GM12892 (cell line): ENCODE measurements at places on chromosomes 2 and 18.

DNA sequence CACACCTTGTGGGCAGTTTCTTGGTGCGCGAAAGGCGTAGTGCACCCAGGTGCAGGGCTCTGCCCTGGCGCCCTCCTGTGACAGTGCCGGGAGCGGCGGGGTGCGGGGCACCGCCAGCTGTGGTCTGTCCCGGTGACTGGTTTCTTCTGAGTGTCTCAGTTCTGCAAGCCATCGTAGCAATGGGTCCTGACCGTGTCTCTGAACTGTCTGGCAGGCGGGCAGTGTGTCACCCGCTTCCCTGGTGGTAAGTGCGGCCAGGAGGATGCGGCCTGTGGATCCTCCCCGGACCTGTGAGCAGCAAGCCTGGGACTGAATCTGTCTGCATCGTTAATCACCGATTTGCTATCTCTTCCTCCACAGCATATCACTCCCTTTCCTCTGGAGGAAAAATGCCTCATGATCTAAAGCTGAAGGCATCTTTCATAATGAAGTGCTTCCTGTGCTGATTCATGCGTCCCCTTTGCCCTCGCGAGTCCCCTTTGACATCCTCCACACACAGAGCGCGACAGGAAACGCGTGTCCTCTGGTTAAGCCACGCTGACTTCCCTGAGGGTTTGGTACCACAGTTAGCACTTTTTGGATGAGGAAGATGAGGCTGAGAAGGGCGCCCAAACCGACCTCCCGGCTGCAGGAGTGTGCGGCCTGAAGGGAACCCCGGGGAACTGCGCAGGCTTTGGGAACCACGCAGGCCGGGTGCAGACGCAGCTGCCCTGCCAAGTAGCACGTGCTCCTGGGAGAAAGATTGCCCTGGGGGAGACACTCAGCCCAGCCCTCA, 416.0 kb upstream of the HS6ST1 start:
- no peak for DNase-seq

GRCh38 chr2:167504061-167504460, 615.8 kb downstream of the XIRP2 start:
- no peak for DNase-seq

- no peak for DNase-seq
Measured at GRCh38 chr2:212549463-212549862, 10.9 kb upstream of the ERBB4 start.

DNA sequence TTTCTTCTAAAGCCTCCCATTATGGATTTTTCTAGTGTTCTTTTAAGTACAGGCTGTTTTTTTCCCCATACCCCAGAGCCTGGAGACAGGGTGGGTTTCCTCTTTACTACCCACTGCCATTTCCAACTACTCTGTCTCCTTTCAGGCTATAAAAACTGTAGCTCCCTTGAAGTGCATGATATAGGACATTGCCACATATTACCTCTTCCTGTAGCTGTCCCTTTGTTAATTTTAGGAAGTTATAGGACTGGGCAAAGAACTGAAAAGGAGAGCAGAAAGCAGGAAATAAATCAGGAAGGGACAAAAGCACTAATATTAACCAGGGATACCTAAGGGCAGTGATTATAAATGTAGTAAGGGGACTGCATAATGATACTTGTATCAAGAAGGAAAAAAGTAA, 54.1 kb downstream of the VIL1 start:
- no peak for DNase-seq

- DNase-seq = no peak
Measured at GRCh38 chr18:7898181-7898580, 331.1 kb downstream of the PTPRM start.

GRCh38 chr2:35410431-35411061, 945.0 kb upstream of the CRIM1 start:
- DNase-seq = no peak

GRCh38 chr2:222364285-222364895, 60.0 kb upstream of the SGPP2 start:
- no peak for DNase-seq

- no peak for DNase-seq
Measured at GRCh38 chr2:35963824-35964223, 391.8 kb upstream of the CRIM1 start.

DNA sequence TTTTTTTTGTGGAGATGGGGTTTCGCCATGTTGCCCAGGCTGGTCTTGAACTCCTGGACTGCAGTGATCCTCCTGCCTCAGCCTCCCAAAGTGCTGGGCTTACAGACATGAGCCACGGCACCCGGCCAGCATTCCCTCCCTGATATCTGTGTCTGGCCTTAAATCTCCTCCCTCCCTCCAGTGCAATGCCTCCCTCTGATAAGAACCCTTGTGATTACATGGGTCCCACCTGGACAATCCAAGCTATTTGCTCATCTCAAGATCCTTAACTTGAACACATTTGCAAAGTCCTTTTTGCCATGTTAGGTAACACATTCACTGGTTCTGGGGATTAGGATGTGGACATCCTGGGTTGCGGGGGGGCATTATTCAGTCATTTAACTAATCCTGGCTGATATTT, 40.5 kb upstream of the CREB1 start:
- no peak for DNase-seq

- no peak for DNase-seq
Measured at GRCh38 chr2:206158563-206159345, 490 bp downstream of the NDUFS1 start.

GRCh38 chr2:33457556-33458247, 18.7 kb upstream of the RASGRP3 start:
- DNase-seq = no peak

GRCh38 chr2:190515687-190516086, 18.8 kb downstream of the NEMP2 start:
- DNase-seq = no peak

- DNase-seq = no peak
Measured at GRCh38 chr2:240994171-240994896, 4.1 kb upstream of the SNED1 start.

- peak; percentile 50 for DNase-seq
Measured at GRCh38 chr2:100247256-100248043, 74.9 kb downstream of the LONRF2 start.

- no peak for DNase-seq
Measured at GRCh38 chr2:7612969-7613368, 695.8 kb downstream of the RNF144A start.

GRCh38 chr2:196966061-196966460, 39.6 kb upstream of the PGAP1 start:
- DNase-seq = no peak

DNA sequence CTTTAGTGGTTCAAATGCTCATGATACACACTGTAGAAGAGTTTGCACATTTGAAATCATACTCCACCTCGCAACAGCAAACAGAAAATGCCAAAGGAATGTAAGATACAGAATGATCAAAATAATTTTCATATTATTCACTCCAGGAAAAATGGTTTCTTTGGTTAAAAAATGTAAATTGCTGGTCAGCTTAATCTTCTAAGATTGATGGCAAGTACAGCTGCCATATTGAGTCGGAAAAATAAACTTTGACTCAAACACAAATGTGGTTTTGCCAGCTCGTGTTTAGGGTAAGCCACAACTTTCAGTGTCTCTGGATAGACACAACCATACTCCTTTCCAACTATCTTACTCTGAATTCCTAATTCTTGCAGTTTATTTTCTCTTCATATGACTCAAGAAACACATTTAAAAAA, 154.9 kb upstream of the SMIM21 start:
- no peak for DNase-seq

GRCh38 chr2:203718087-203718486, 11.6 kb downstream of the CD28 start:
- no peak for DNase-seq

DNA sequence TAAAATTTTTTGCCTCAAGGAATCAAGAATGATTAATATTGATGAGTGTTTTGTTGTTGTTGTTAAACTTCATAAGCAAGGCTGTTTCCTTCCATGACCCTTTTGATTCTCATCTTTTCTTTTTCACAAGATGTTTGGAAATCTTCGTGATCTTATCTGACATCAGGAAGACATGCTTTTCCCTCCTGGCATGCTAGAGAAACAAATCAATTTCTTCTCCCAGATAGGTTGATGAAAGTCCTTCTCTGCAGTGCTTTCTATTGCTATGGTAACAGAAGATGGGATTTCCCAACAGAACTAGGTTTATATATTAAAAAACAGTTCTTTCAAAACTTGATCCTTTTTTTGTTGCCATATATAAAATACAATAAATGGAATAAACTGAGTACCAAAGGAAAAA, 85.2 kb downstream of the EML6 start:
- DNase-seq = no peak

DNA sequence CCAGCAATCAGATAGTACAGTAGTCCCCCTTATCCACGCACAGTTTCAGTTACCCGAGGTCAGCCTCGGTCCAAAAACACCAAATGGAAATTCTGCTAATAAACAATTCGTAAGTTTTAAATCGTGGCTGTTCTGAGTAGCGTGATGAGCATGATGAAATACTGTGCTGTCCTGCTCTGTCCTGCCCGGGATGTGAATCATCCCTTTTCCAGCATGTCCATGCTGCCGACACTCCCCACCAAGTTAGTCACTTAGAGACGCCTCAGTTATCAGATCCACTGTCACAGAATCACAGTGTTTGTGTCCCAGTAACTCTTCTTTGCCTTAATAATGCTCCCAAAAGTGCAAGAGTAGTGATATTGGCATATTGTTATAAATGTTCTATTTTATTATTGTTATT, 62.1 kb downstream of the MEX3C start:
- DNase-seq = no peak

- no peak for DNase-seq
Measured at GRCh38 chr2:26716769-26717168, 24.2 kb downstream of the KCNK3 start.

DNA sequence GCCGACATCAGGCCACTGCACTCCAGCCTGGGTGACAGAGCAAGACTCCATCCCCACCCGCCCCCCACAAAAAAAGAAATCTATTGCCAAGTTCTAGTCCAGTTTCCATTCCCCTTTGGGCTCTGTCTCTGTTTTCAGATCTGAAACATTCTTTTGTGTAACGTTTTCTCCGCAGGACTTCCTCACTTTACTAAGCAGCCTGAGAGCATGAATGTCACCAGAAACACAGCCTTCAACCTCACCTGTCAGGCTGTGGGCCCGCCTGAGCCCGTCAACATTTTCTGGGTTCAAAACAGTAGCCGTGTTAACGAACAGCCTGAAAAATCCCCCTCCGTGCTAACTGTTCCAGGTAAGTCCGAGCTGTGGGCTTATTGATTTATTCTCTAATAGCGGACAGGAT, 48.8 kb downstream of the MERTK start:
- DNase-seq = no peak

DNA sequence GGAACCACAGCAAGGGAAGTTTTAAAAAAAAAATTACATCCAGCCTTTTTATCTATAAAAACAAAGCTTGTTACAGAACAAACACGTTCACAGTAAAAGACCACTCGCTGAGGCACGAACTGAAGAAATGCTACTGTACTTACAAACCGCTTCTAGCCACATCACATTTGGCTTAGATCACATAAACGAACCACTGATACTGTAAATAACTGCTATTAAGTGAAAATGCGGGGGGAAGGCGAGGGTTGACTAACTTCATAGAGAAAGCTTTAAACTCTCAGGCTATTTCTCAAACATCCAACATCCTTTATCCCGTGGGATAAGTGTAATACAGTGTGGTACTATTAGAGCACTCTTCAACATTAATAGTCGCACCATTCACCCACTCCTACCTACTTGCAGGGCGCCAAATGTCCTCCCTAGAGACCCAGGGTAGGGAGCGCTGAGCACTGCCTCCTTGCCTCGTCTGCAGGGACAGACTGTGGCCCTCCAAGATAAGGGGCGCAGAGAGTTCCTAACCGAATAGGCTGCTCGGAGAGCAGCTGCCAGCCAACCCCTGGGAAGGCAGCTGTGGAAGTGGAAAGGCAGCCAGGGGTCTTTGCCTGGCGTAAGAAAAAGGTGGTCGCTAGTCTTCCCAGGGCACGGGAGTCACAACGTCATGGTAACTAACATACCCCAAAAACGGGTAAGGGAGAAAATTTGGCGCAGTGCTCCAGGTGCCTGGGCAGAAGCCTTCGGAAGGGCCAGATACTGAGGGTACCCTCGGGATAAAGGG, 854 bp downstream of the GPR155 start:
- no peak for DNase-seq

DNA sequence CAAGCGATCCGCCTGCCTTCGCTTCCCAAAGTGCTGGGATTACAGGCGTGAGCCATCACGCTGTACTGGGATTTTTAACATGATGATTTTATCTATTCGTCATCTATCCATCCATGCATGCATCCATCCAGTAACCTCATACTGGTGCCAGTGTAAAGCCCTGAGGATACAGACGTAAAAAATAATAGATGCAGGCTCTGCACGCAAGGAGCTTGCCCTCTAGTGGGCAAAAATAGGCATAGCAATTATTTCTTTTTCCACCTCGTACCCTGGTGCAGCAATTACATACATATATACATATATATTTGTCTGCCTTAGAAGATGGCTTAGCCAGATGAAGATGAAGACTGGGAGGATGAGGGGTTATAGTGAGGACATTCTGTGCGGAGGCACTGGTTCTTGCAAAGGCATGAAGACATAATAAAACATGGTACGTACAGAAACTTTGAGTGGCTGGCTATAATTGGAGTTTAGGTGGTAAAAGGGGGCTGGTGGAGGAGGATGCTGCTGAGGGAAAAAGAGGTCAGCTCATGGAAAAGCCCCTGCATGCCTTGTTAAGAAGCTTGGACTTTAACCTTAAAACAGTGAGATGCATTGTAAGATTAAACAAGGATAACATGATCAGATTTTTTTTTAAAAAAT, 19.6 kb upstream of the RPIA start:
- no peak for DNase-seq

DNA sequence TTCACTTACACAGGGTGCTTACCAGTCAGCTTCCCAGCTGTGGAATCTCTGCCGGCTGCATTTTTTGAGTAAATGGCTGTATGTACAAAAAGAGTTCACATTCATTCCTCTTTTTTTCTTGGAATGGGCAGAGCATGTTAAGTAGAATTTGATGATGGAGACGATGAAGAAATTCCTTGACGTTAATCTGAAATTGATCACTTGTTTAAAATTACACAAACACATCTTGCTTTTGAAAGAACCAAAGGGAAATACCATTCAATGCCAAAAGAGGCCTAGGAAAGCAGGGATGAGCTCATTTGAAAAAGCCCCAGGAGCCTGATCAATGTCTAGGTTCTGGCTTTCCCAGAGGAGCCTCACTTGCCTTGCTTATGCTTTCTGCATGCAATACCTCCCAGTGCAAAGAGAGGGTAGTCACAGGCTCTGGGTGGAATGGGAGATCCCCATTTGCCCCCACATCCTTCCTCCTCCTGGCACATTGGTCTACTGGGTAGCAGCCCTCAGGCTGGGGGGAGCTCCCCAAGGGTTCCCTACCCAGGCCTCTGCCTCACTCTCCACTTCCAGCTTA, 12.3 kb upstream of the SMAD7 start:
- no peak for DNase-seq

- no peak for DNase-seq
Measured at GRCh38 chr18:63132819-63133200, 186.8 kb downstream of the BCL2 start.

DNA sequence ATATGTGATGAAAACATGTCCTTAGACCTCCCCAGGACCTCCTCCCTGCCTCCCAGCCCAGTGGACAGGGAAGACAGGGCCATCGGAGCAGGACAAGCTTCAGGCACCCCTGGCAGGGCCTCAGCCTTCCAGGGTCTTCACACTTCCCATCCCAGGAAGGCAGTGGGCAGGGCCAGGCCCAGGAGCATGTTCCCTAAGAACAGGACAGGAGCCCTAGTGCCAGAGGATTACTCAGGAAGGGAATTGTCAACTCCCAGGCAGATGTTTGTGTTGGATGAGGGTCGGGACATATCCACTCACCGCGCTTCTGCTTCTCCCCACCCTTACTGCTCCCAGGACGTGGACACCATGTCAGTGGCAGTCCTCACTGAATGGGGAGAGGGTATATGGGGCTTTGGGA, 138.9 kb downstream of the TNS1 start:
- DNase-seq = no peak

- DNase-seq = no peak
Measured at GRCh38 chr18:33277431-33277830, 163.1 kb downstream of the CCDC178 start.
